ENCODE measurements at places on chromosomes 1 and 21.

GRCh38 chr1:14495381-14495780 lies 103.1 kb upstream of the KAZN start:
- no peak for DNase-seq

GRCh38 chr1:54376430-54377039 lies 29.7 kb downstream of the SSBP3 start:
- no peak for DNase-seq

DNA sequence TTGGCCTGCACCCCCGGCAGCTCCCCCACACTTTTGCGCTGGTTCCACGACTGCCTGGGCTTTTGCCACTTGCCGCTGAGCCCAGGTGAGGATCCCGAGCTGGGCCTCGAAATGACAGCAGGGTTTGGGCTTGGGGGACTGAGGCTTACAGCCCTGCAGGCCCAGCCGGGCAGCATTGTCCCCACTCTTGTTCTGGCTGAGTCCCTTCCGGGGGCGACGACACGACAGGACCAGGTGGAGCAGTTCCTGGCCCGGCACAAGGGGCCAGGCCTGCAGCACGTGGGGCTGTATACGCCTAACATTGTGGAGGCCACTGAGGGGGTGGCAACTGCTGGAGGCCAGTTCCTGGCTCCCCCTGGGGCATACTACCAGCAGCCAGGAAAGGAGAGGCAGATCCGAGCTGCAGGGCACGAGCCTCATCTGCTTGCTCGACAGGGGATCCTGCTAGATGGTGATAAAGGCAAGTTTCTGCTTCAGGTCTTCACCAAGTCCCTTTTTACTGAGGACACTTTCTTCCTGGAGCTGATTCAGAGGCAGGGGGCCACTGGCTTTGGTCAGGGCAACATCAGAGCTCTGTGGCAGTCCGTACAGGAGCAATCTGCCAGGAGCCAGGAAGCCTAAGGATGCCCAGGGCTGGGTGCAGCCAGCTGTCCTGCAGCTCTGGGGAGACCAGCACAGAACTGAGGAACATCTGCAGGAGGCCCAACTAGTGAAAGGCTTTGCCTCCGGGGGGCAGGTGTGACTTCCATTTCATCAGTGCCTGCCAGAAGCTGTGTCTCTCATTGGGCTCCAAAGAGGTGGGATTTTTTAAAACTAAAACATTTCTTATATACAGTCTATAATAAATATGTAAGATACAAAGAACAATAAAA lies 1.2 kb downstream of the HPDL start:
- no peak for DNase-seq

DNA sequence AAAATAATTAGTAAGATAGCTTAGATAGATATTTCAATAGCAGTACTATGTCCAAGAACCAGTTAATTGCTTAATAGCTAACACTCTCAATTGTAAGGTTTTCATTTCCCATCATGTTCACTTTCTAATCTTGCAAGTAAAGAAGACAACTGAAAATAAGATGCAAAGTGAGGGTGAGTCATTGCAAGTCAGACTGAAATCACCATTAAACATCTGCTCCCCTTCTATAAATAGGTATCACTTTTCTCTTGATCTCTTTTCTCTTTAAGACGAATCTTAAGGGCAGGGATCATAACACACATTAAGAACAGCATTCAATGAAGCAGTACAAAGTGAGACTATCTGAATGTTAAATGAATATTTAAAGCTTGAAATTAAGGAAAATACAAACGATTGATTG lies 40.4 kb downstream of the UBR4 start:
- no peak for DNase-seq

GRCh38 chr1:214427871-214428277 lies 123.5 kb downstream of the PTPN14 start:
- no peak for DNase-seq

- DNase-seq, result no peak
Observed at GRCh38 chr1:208080396-208081286, 163.5 kb downstream of the PLXNA2 start.

Data from lower leg skin (tissue), 4 donors.